ENCODE measurements at places on chromosomes 3 and 15.

DNA sequence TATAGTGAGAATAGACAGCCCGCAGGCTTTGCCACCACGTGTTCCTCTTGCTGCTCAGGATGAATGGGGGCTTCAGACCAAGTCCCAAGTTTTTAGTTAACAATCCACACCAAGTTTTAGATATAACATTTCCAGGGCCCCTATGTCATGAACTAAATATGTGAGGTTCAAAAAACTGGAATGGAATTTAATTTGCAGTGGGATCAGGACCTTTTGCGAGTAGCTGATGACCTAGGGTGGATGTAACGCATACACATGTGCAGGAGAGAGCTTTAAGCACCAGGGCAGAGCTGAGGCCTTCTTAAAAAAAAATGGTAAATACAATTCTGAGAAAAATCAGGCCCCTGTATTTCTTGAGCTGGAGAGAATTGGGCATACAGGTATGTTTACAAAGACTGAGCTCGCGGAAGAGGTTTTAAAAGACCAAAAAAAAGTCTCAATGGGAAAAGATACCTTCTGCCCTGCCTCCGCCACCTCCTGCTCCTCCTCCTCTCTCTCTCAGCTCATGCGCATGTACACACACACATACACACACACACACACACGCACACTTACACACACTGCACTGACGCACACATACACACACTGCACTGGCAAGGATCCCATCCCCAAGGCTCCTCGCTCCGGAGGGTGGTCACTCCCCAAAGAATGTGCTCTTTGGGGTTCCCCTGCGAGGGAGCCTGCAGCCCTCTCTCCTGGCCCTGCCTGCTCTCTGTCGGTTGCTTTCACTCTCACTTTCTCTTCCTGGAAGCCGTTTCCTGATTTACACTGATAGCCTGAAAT lies 48.2 kb upstream of the IGF1R start:
- peak; percentile 71 for DNase-seq

GRCh38 chr3:160001850-160002623 lies 13.4 kb downstream of the IL12A start:
- no peak for DNase-seq

DNA sequence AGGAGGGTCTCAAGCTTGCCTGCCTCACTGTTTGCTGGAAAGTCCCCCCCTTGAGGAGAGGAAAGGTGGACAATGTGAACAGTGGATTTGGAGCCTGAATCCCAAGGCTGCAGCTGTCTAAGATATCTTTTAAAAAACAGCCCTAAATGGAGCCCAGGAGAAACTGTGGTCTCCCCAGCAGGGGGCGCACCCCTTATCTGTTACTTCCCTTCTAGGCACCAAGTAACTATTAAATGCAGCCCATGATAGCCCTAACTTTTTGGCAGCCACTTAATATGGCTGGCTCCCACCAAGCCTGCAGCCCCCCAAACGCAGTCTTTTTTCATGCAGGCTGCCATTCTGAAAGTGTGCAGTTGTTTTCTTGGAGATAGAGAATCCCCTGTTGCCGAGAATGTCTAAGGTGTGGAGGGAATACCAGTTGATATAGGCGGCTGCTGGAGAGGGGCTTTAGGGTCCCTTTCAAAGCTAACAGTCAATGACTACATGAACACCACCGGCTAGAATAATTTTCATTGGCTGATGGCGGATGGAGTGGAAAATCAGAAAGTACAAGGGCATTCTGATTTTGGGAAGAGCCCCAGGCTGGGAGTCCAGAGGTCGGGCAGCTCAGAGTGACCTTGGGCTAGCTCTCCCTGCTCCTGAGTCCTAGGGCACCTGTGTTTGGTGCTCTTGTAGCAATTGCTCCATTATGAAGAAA lies 1.3 kb downstream of the RHCG start:
- DNase-seq, result peak; percentile 76

DNA sequence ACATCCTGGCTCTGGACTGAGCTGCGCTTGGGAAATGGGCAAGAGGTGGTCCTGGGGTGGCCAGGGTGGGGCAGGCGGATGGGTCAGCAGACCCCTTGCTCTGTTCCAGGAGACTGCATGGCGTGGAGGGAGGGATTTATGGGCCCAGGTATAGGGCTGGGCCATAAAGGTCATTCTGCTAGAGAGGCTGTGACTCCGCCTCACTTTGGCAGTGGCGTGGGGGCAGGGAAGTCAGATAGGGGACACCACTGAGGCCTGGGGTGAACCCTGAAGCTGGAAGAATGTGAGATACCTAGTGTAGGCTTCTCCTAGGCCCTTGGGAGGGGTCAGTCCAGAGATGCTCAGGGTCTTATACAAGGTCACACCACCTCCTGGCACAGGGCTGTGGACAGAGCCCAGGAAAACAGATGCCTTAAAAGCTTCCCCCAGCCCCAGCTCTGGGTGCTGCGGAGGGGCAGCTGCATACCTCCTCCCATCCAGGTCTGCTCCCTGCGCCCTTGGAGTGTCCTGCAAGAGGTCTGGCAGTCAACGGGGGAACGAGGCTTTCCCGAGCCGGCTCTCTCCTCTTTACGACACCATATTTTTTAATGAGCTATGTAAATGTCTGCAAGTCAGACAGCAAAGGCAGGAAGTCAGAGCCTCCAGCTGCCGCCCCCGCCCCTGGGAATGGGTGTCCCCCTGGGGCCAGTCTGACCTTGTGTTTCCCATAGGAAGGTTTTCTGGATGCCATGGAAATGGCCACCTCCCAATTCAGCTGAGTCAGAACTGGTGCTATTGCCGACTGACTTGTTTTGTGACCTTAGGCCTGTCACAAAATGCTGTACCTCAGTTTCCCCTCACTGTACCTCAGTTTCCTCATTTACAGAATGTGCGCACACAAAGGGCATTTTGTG lies 26.3 kb downstream of the LINGO1 start:
- no peak for DNase-seq

GRCh38 chr15:88090481-88091011 lies 166.0 kb downstream of the NTRK3 start:
- DNase-seq, result no peak

- DNase-seq, result no peak
Observed at GRCh38 chr3:98945101-98945524, 43.6 kb upstream of the DCBLD2 start.

DNA sequence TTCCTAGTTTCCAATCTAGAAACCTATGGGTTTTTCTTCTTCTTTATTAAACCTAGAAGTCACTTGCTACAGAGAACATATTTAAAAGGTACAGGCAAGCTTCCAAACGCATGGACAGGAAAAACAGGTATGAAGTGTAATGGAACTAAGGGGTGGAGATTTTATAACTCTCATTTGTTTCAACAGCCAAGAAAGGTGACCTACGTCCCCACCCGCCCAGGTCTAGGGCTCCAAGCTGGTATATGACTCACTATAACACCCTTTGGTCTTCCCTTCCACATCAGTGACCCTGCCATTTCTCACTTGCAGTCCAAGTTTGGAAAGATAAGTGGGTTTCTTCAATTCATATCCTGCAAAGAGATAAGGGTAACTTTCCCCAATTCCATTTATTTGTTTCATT lies 6.0 kb upstream of the LIPH start:
- no peak for DNase-seq
